Umbilical cord (tissue), 2 donors: ENCODE measurements at places on chromosomes 4 and X. TPM values are rescaled to one million over a fixed set of nuclear protein-coding genes. Genes with fewer than 3 reads are reported as not detected.

DNA sequence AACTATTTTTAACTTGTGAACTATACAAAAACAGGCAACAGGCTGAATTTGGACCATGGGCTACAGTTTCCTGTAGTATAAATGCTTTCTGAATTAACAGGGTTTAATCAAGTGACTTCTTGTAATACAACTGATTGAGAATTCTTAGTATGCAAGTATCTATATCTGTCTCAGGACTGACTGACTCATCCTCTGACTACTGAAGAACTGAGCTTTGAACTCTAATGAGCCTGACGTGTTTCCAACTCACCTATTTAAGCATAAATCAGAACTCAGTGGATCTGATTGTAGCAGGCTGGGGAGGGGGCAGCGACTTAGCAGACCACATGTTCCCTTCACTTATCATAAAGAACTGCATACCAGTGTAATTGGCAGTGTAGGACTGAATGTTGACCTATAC is 7.8 kb downstream of the SPATA4 start:
- no peak for DNase-seq

- no peak for DNase-seq
Observed at GRCh38 chrX:68697465-68698125, 50.1 kb downstream of the STARD8 start.

The QRFPR gene
- total RNA-seq = not detected

GRCh38 chrX:67568769-67569168 is 24.9 kb downstream of the AR start:
- no peak for DNase-seq

GRCh38 chr4:13289391-13289790 is 194.7 kb downstream of the RAB28 start:
- DNase-seq = no peak

The STK32B gene
- total RNA-seq = 7.0 TPM

DNA sequence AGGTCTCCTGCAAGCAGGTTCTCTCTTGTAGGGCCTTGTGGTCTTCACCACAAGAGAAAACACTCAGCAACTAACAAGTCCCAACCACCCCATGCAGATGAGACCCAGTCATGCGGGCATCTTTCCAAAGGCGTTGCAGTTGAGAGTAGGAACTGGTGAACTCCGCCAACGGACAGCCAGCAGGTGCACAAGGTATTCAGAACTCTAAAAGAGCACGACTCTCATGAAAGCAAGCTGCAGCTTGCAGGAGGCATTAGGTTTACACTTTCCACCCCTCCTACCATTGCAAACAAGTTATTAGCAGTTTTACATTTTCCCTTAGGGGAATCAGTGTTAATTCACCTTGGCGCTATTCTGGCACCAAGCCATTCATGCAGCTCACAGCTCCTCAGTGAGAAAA is 173.4 kb upstream of the KIT start:
- DNase-seq = no peak

GRCh38 chr4:171993247-171993646 is 180.0 kb downstream of the GALNTL6 start:
- no peak for DNase-seq

DNA sequence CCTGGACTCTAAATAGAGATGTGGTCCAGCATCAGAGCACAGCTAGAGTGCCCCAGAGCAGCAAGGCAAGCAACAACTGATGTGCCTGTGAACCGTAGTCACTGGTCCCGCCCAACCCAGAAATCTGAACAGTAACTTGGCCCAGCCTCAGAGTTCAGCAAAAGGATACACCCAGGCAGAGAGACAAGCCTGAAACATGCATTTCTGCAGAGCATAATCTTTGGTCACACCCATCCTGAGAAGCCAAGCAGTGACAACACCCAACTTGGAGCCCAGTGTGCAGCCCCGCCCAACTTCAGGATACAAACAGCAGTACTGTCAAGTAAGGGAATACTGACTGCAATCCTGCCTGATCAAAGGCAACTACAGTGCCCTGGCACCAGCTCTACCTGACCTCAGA is 78.9 kb downstream of the CCDC160 start:
- no peak for DNase-seq

DNA sequence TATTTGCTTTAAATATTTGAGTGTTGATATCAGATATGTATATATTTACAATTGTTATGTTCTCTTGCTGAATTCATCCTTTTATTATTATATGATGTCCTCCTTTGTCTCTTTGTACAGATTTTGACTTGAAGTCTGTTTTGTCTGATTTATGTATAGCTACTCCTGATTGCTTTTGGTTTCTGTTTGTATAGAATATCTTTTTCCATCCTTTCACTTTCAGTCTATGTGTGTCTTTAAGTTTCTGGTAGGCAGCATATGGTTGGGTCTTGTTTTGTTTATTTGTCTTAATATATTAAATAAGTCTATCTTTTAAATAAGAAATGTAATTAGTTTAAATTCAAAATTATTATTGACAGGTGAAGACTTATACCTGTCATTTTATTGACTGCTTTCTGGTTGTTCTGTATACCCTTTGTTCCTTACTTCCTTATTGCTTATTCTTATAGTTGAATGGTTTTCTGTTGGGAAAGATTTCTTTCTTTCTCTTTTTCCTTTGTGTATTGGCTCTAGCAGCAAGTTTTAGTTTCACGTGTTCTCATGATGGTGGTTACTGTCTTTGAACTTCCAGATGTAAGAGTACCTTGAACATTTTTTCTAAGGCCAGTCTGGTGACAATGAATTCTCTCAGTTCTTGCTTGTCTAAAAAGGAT is 31.1 kb downstream of the RAB28 start:
- no peak for DNase-seq

GRCh38 chr4:2803624-2804448 is 11.0 kb downstream of the SH3BP2 start:
- DNase-seq = no peak

The IBSP gene
- total RNA-seq = 3.6 TPM

- peak; percentile 59 for DNase-seq
Observed at GRCh38 chrX:55907968-55908607, 190.5 kb downstream of the RRAGB start.

- DNase-seq = peak; percentile 57
Observed at GRCh38 chr4:16264798-16265197, 38.5 kb upstream of the TAPT1 start.

- DNase-seq = no peak
Observed at GRCh38 chr4:143700416-143701352, at the start of gene FREM3. Gene FREM3 (minus strand): TSS chr4:143700675. CDS start chr4:143700675, 0 bp downstream.

DNA sequence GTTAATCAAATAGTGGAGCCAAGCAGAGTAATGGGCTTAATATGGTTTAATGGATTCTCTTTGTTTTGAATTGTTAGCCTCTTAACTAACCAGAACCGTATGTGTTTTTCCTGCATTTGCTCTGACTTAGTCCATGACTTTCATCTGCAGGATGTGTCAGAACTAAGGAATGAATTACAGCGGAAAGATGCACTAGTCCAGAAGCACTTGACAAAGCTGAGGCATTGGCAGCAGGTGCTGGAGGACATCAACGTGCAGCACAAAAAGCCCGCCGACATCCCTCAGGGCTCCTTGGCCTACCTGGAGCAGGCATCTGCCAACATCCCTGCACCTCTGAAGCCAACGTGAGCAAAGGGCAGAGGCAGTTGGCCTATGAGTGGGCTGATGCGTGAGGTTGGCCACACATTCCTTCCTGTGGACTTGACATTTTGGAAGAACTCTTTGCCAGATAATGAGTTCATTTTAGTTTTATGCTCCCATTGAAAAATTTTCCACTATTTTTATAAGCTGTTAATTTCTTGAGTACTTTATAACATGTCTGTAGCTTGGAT is 9.1 kb downstream of the MED28 start:
- DNase-seq = no peak

The ACSL1 gene
- total RNA-seq = 154 TPM

The PPP2R2C gene
- 2.9 TPM for total RNA-seq

DNA sequence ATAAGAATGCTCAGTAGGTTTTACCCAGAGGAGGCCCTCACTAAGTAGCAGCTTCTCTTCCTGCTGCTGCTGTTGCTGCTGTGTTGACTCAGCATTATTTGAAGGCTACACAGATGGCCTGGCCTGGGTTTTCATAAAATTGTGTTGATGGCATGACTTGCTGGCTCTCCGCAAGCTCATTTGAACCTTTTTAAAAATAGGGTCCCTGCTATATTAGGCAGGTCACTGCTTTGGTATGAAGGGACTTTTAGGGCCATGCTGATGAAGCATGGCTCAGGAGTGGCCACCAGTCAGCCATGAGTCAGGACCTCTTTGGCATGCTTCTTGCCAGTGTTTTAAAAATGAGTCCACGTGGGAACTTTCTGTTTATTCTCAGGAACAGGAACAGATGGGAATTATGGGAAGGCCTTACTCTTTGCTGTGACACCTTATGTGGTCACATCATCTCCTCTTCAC is 128.7 kb downstream of the MID1IP1 start:
- DNase-seq = peak; percentile 50

The SMIM10 gene
- 13.2 TPM for total RNA-seq

DNA sequence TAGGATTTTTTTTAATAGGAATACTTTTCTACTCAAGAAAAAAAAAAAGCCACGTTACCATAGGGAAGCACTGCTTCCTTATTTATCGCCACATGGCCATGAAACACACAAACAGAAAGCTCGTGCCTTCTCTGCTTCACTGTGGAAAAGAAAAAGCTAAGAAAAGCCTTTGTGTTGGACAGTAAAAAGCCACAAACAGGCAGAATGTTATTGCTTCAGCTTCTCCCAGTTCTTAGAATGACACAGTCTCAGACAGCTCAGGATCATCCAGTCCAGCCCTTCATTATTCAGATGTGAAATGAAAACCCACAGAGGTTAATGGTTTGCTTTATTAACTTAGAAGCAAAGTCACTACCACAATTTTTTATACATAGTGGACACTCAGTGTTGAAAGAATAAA is 181.6 kb upstream of the NOCT start:
- peak; percentile 11 for DNase-seq

GRCh38 chr4:70589785-70590184 is 2.3 kb upstream of the AMBN start:
- no peak for DNase-seq

The SCLT1 gene
- 42.4 TPM for total RNA-seq

GRCh38 chrX:112025753-112026152 is 56.8 kb downstream of the TRPC5 start:
- DNase-seq = no peak

The MAGEA1 gene
- not detected for total RNA-seq

DNA sequence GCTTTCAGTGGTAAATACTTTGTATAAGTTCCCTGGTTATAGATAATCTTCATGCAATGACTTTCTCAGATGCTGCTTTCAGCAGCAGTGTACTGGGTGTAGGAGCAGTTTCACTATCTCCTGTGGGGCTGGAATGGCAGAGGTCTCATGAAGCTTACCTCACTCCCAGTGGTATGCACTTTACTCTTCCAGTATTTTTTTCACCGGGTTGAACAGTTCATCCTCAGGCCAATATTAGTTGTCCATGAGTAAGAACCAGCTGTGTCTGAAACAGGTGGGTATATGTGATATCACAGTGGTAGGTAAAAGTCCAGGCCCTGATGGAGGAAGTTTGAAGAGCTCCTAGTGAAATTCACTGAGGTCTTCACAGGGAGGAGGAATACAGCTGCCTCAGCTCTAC is 351.5 kb upstream of the EMCN start:
- no peak for DNase-seq

The HUWE1 gene
- total RNA-seq = 83.1 TPM

DNA sequence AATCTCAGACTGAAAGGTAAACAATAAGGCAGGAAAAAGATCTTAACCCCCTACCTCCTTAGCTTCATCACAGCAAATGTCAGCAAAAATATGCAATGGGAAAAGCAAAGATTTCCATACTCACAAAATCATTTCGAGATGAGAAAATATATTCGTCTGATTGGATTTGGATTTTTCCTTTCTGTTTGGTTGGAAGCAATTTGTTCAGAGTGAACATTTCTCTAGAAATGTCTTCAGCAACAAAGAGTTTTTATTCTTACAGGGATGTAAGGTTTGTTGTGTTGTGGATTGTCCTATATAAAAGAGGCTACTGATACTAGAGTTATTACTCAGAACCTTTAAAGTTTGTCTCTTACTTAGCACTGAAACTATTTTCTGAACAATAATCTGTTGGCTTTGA is 23.8 kb downstream of the GRIA2 start:
- no peak for DNase-seq

The UGT2A1 gene
- 2.9 TPM for total RNA-seq

The NPY2R gene
- total RNA-seq = 1.4 TPM

The HTATSF1 gene
- 51.8 TPM for total RNA-seq

- no peak for DNase-seq
Observed at GRCh38 chrX:45208121-45208856, 7.6 kb upstream of the DIPK2B start.

DNA sequence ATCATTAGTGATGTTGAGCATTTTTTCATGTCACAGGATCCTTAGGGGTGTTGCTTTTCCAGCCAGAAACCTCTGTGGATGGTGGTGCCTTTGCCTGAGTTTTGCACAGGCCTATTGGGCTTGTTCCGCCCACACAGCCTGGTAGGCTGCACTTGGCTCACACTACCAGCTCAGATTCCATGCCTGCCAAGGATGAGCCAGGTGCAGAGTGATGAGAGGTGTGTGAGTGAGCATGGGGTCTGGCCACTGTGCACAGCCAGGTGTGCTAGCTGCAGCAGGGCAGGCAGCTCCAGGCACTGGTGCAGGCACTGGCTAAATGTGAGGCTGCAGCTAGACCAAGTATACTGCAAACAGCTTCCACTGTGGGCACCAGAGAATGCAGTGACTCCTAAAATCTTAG is 341.6 kb downstream of the FSTL5 start:
- no peak for DNase-seq

GRCh38 chr4:118833192-118833820 is 2.6 kb downstream of the SEC24D start:
- no peak for DNase-seq

DNA sequence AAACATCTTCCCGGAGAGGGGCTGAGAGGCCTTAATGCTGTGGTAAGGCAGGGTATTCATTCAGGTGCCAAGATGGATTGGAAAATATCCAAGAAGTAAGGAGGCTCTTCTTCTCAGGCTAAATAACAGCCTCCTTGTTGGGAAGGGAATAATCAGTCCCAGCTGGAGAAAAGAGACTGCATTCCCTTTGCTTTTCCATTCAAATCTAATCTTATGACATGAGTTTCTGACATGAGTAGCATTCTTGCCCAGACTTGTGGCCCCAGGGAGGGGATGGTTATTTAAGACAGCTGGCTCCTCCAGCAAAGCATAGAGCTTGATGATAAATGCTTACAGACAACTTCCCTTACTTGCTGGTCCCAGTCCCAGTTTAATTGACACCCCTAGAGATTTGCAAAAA is 98.3 kb downstream of the DCLK2 start:
- peak; percentile 75 for DNase-seq
